NCI-H446 treated with DMSO at 0.1 percent for 48 hours (cell line): ENCODE measurements at places on chromosomes 5 and 9.

DNA sequence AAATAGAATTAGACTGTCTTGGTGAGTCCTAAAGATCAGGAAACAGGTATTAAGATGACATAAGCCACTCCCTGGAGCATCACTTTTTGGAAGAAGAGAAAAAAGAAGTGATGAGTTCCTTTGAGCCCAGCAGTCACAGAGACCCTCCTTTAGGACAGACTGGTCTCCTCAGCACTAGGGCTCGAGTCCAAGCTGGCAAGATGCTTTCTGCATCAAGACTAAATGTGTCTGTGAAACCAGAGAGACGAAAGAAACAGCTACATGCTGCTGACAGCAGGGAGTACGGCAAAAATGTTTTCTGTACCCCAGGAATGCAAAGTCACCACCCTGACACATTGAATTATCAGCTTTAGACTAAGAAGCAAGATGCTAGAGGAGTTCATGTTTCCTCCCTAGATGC lies 184.5 kb downstream of the CRB2 start:
- no peak for DNase-seq

DNA sequence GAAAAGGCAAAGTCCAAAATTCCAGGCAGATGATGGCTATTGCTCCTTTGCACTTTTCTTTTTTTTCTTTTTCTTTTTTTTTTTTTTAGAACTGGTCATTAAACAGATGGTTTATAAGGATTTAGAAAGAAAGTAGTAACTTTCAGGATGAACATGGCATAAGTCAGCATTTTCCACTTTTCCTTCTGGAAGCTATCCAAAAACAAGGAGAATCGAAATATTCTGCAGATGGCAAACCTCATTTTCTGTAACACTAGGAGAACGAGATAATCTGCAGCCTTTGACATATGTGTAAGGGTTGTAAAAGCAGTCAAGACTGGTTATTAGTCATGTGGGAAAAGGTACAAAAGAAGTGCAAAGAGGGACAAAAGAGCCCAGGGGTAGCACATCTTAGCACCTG lies 69.1 kb upstream of the PUM3 start:
- peak; percentile 40 for DNase-seq

DNA sequence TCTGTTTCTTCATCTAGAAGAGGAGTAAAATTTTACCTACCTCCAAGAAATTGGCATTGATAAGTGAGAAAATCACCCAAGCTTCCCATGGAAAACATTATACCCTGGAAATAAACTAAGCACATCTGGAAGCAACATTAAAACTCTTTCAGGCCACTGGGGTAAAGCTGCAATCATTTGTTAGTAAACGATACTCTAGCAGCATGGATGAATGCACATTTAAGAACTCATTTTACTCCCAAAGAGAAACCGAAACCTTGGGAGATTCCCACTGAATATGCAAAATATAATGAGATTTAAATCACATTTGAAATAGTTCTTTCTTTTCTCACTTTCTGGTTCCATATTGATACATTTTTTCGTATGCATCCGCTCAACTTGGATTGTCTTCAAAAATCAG lies 467.5 kb downstream of the EFNA5 start:
- DNase-seq: no peak

DNA sequence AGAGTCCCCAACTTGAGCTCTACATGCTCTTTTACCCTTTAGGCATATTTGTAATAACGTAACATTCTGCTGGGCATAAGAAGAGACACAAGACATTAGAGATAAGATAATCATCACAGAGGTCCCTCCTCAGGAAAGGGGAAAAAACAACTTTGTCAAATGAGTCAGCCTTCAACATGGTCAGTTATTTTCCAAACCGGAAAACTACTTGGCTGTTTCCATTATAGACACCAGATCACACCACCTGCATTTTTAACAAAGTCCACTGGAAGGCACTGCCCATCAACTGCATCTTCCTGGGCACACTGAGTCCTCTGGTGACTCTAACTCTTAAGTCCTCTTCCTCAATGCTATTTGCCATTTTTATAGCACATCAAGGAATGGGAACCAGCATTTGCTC lies 221.8 kb downstream of the FAM114A2 start:
- DNase-seq: no peak

DNA sequence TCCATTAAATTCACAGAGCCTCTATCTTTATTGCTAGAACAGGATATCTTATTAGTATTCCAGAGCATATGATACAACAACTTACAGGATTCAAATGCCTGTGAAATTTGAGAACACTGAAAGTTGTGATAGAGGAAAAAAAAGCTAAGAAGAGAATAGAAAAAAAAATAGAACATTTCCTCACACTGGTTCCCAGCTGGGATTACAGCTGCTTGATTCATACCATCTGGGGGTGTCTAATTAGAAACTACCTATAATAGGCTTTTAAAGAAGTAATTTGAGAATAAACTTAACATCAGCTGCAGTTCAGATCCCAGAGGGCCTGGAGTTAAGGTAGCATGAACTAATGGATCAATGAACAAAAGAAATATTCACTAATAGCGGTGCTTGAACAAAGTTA lies 922.0 kb downstream of the CDH12 start:
- DNase-seq: no peak

GRCh38 chr5:20028506-20028905 lies 40.5 kb upstream of the CDH18 start:
- no peak for DNase-seq

GRCh38 chr9:89518466-89519365 lies 20.8 kb upstream of the SEMA4D start:
- DNase-seq: no peak

- peak; percentile 28 for DNase-seq
Measured at GRCh38 chr5:99814321-99815063, 720.7 kb upstream of the FAM174A start.

DNA sequence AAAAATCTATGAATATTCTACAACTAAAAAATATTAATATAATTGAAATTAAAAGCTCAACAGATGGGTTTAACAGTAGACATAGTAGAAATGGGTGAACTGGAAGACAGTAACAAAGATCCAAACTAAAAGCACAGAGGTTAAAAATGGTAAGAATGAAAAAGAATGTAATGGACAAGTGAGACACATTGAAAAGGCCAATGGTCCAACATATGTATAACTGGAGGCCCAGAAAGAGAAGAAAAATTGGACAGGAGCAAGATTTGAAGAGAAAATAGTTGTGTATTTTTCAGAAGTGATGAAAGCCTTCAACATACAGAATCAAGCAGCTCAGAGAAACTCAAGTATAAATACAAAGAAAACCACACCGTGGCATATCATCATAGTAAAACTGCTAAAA lies 58.6 kb downstream of the PCDHGC5 start:
- DNase-seq: no peak

DNA sequence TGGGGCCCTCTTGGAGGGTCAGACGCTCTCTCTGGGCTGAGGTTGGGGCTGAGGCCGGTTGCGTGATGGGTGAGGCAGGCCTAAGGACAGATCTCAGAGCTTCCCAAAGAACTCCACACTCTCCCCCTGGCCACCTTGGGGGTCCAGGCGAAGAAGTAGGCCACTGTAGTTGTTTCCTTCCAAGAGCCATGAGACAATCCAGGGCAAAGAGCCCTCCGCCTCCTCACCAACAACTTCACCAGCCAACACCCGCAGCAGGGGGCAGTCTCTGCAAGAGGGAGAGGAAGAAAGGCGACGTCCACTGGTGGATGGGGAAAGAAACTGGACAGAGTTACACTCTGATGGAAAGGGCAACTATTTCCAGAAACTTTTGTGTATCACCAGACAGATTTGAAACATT lies 10.7 kb downstream of the SLC35A4 start:
- DNase-seq: no peak
